ENCODE measurements at places on chromosomes 1 and 21.

DNA sequence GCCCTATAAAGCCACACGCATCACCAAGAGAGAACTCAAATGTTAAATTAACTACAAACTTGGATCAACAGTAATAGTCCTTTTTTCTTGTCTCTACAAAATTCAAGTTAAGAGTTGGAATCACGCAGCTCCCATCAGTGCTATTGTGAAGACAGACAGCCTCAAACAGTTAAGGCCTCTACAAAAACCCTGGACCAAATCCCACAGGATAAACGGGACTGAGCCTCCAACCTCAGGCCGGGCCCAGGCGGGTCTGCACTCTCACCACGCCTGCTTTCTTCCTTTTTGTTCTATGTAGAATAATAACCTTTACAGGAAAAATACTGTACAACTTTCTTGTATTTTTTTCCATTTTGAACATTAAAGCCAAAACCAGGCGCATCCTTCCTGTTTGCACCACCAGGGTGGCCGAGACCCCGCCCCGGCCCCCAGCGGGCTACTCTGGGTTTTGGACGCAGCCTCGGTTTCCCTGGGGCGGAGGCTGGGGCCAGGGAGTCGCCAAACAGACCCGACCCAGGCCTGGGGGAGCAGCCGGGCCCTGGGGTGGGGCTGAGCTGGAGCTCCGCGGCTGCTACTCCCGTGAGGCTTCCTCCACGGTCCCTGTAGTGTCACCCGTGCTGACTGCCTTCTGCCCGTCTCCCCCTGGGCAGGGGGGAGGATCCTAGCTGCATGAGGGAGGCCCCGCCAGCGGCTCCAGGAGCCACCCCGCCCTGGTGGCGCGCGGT, 158.4 kb downstream of the CASZ1 start:
- DNase-seq: no peak

- no peak for DNase-seq
These were observed 226.3 kb upstream of the FGGY start for GRCh38 chr1:59070610-59071009.

DNA sequence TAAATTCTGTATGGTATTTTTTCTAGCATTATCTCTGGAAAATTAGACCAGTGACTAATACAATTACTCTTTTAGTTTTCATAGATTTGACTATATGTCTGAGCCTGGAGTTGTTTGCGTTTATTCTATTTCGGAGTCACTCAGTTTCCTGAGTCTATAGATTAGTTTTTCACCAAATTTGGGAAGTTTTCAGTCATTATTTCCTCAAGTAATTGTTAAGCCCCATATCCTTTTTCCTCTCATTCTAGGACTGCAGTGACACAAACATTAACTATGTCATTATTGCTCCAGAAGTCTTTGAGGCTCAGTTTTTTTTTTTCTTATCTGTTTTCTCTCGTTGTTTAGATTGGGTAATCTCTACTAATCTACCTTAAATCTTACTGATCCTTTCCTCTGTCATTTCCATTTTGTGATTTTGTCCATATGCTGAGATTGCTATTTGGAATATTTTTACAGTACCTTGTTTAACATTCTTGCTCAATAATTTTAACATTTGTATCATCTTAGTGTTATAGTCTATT, 886.2 kb downstream of the LTN1 start:
- no peak for DNase-seq

DNA sequence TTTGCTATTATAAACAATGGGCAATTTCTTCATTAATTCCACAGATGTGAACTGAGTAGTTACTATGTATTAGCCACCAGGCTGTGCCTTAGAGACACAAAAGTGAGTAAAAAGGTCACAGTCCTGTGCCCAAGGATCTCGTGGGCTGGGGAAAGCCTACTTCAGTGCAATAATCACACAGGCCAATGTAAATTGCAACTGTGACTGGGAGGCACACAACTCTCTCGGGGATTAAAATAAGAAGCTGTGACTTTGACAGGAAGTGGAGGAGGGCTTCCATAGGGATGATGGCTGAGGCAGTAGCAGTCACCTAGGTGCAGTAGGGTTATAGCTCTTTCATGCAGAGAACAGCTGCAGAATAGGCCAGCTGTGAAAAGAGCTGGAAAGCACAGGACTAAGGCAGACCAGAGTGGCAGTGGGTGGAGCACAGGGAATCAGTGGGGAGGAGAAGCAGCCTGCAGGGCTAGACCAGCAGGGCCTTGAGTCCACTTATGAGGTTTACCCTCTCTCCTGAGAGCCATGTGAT, 121.9 kb downstream of the MAB21L3 start:
- DNase-seq: no peak

DNA sequence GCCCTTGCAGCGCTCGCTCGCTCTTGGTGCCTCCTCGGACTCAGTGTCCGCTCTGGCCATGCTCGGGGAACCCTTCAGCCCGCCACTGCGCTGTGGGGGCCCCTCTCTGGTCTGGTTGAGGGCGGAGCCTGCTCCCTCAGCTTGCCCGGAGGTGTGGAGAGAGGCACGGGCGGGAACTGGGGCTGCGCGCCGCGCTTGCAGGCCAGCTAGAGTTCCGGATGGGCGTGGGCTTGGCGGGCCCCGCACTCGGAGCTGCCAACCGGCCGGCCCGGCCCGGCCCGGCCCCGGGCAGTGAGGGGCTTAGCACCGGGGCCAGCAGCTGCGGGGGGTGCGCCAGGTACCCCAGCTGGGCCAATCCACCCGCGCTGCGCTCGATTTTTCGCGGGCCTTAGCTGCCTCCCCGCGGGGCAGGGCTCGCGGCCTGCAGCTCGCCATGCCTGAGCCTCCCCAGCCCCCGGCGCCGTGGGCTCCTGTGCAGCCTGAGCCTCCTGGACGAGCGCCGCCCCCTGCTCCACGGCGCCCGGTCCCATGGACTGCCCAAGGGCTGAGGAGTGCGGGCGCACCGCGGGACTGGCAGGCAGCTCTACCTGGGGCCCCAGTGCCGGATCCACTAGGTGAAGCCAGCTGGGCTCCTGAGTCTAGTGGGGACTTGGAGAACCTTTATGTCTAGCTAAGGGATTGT, 217.0 kb upstream of the PKN2 start:
- no peak for DNase-seq

- DNase-seq: no peak
These were observed 92.0 kb downstream of the MAST2 start for GRCh38 chr1:45895406-45895805.

- DNase-seq: no peak
These were observed 34.5 kb downstream of the AADACL4 start for GRCh38 chr1:12678350-12678749.

GRCh38 chr1:53321366-53321765, 6.5 kb downstream of the LRP8 start:
- no peak for DNase-seq

DNA sequence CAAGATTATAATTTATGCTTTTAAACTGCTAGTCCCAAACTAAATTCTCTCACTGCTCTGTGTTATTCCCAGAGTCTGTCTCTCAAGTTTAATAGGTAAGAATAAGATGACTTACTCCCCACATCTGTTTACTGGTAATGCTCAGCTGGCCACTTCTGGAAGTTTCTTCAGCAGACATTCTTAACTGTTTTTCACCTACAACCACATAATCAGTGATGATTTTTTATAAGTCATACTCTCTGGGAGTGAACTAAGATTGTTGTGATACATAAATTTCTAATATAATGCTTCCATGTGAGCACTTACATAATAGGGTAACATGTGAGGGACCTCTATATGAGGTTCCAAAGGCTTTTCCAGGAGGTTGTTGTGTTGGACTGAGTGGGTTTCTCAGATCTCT, 8.7 kb downstream of the SLAMF7 start:
- no peak for DNase-seq

DNA sequence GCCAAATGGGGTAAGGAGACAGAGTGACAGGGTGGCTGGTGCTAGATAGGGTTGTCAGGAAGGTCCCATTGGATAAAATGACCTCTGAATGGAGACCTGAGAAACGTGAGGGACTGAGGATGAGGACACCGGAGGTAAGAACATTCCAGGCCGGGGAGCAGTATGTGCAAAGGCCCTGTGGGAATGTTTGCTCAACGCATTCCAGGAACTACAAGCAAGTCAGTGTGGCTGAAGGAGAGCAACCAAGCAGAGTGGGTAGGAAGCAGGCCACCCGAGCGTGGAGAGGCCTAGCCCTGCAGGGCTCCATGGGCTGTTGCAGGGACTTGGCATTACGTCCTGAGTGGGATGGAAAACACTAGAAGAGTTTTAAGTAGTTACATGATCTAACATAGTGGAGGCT, 185.6 kb downstream of the ZBTB18 start:
- no peak for DNase-seq

GRCh38 chr1:229204921-229205777, 65.8 kb upstream of the RAB4A start:
- DNase-seq: no peak

DNA sequence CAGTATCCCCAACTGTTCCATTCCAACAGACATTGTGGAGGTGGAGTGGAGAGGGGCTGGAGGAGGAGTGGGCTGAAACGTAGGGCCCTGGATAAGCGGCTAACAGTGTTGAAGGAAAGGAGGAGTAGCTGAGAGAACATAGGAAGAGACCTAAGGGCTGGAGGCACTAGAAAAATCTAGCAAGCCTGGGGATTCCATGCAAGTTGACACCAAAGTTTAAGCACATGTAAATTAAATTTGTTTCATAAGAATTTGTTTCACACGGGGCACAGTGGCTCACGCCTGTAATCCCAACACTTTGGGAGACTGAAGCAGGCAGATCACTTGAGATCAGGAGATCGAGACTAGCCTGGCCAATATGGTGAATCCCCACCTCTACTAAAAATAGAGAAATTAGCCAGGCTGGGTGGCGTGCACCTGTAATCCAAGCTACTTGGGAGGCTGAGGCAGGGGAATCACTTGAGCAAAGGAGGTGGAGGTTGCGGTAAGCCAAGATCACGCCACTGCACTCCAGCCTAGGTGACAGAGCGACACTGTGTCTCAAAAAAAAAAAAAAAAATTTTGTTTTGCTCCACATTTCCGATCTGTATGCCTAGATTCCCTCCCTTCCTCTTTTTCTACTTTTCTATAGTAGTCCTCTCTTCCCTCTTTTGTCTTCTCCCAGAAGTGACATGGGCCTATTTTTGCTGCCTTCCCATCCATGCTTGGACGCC, 530 bp upstream of the CD244 start:
- DNase-seq: no peak

DNA sequence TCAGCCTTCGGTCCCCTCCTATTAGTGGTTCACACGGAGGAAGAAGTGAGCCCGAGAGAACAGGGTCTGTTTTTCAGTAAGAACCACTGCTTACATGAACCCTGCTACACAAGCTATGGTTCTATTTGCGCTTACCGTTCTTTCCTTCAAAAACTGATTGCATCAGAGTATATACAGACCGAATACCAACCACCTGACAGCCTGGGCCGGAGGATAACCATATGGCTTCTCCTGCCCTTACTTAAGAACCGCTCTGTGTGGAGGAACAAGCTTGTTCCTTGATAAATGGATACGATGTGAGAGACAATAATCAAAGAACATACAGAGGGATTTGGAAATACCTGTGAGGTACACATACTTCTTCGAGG, 1.1 kb upstream of the KCNT2 start:
- no peak for DNase-seq

All from anterior cingulate cortex (tissue), 58 donors.